Endothelial cell of umbilical vein (primary cell): ENCODE measurements at places on chromosomes 13 and 19. TPM values are rescaled to one million over a fixed set of nuclear protein-coding genes. Genes with fewer than 3 reads are reported as not detected.

DNA sequence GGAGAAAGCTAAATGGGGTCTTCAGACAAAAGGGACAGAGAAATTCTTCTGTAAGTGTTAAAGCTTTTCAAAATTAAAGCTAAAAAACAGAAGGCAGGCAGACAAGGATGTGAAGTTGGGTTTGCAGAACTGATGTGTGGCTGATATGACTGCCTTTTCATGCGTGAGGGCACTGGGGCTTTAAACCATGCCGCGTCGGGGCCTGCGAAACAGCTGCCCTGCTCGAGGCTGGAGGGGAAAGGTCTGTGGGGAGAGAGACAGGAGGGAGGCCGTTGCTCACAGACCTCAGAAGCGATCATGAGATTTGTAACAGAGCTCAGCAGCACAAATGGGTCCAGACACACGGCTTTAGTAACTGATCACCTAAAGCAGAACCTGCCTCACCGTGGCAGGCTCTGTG is 23.5 kb downstream of the CAPS start:
- no peak for DNase-seq

DNA sequence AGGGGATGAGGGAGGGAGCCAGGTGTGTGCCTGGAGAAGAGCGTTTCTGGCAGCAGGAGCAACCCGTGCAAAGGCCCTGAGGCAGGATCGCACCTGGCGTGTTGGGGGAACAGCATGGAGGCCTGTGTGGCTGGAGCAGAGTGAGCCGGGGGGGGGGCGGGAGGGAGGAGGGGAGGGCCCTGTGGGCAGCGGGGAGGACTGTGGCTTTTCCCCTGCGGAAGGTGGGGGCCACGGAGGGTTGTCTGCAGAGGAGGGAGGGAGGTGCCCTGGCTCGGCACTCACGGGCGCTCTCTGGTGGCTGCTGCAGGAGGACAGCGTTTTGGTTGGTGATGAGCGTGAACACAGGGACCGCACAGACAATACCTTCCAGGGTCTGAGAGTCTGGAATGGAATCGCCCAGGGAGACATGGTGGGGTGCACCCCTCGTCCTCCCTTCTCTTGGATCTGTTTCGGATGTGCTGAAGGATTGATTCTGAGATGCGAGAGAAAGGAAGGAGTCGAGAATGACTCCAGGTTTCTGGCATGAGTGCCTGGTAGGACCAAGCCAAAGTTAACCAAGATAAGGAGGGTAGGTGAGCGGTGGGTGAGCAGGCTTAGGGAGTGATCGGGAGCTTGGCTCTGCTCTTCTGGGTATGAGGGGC is 6.5 kb downstream of the RAB11B start:
- DNase-seq = peak; percentile 74

- DNase-seq = no peak
Measured at GRCh38 chr19:873084-873483, 13.6 kb downstream of the CFD start.

- DNase-seq = no peak
Measured at GRCh38 chr19:36013280-36014011, 567 bp downstream of the ALKBH6 start.

- peak; percentile 99 for DNase-seq
Measured at GRCh38 chr13:106496072-106496997, 39.1 kb downstream of the EFNB2 start.

- no peak for DNase-seq
Measured at GRCh38 chr19:12648088-12648487, 18.5 kb downstream of the MAN2B1 start.

- no peak for DNase-seq
Measured at GRCh38 chr13:27008733-27009132, 162.9 kb downstream of the USP12 start.

DNA sequence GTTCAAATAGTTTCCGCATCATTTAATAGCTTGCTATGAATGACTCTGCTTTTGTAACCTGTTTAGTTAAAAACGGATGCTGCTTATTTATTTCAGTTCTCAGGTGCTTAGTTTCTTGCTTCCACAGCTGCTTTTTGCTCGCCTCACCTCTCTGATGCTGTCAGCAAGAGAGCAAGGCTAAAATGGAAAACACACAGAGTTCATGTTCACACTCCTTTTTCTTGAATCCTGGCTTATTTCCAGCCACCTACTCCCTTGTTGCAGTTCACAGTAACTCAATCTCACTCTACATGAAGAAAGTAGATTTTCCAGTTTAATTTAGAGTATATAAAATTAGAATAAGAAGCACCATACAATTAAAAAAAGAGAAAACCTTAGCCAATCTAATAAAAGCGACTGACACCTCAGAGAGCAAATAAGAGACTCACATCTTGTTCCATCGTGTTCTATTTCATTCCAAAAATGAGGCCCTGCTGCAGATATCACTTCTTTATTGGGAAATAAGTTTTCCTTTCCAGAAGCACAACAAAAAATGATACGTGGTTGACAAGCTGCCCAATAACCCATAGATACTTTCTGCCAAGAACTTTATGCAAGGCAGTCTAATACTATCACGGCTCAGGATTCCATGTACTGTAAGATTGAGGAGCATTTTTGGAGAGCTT is 326.1 kb upstream of the SLITRK1 start:
- DNase-seq = no peak

- peak; percentile 27 for DNase-seq
Measured at GRCh38 chr13:111115965-111116521, 933 bp downstream of the ARHGEF7 start.

GRCh38 chr19:32828139-32828538 is 41.4 kb downstream of the SLC7A9 start:
- DNase-seq = no peak

DNA sequence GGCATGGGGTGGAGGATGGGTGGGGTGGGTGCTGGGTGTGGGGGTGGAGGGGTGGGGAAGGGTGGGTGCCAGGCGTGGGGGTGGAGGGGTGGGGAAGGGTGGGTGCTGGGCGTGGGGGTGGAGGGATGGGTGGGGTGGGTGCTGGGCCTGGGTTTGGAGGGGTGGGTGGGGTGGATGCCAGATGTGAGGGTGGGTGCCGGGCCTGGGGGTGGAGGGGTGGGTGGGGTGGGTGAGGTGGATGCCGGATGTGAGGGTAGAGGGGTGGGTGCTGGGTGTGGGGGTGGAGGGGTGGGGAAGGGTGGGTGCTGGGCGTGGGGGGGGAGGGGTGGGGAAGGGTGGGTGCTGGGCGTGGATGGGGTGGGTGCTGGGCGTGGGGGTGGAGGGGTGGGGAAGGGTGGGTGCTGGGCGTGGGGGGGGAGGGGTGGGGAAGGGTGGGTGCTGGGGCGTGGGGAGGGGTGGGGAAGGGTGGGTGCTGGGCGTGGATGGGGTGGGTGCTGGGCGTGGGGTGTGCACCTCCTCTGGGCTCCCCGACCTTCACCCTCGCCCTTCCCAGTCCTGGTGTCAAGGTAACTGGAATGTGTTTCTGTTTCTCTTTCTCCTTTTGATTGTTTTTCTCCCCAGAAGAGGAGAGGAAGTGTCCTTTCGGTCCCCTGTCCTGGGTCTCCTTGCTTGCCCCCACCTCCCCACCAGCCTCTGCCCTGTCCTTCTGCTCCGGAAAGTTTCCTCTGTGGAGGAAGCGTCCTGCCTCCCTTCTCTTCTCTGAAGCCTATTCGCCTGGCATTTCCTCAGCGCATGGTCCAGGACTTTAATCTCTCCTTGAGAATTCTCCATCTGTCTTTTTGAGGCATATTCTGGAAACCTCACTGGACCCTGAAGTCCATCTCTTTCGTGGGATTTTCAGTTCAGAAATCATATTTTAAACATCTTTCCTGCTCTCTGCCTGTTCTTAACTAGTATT is 22.9 kb upstream of the CFAP97D2 start:
- DNase-seq = no peak

DNA sequence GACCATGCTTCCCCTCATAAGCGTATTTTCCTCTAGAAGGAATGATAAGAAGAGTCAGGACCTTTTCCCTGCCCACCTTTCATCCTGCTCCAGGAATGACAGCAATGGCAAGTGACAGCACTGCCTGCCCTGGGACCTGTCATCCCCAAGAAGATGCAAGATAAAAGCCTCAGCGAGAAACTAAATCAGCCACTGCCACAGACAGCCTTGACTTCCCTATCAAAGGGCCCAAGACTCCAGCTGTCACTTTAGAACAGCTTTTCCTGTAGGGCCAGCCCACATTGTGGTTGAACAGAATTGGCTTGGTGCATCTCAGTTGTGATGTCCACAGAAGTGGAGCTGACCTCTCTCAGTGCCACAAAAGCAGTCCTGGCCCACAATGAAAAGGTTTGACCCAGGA is 1.1 kb downstream of the RAB8A start:
- DNase-seq = no peak

The SKA3 gene
- 7.6 and 9.4 TPM in 2 replicates for polyA plus RNA-seq

The RCBTB2 gene
- polyA plus RNA-seq = 8.6 and 10.7 TPM in 2 replicates

The YJEFN3 gene
- polyA plus RNA-seq = 1.9 and 2.7 TPM in 2 replicates

The ADAT3 gene
- polyA plus RNA-seq = 5.7 and 8.6 TPM in 2 replicates

The PSG5 gene
- not detected in 2 replicates for polyA plus RNA-seq
